Subcutaneous adipose tissue (tissue), 4 donors: ENCODE measurements at places on chromosomes 12 and 14. TPM values are rescaled to one million over a fixed set of nuclear protein-coding genes. Genes with fewer than 3 reads are reported as not detected.

GPR162 gene
- 3.1 TPM for total RNA-seq

GAS2L3 gene
- total RNA-seq: 27.0 TPM

ZNF384 gene
- 22.8 TPM for total RNA-seq

IFNG gene
- total RNA-seq: not detected

KCNK10 gene
- not detected for total RNA-seq

BICDL1 gene
- total RNA-seq: 2.2 TPM

EMC9 gene
- total RNA-seq: 14.1 TPM

AGAP2 gene
- total RNA-seq: 1.8 TPM

CCDC198 gene
- total RNA-seq: not detected

KIF21A gene
- 24.9 TPM for total RNA-seq

HCAR3 gene
- 3.1 TPM for total RNA-seq

ATXN2 gene
- total RNA-seq: 50.7 TPM

GNS gene
- total RNA-seq: 384 TPM

MYH7 gene
- total RNA-seq: not detected

TMEM121 gene
- 1.5 TPM for total RNA-seq
